ENCODE measurements at places on chromosomes 5 and 9.

DNA sequence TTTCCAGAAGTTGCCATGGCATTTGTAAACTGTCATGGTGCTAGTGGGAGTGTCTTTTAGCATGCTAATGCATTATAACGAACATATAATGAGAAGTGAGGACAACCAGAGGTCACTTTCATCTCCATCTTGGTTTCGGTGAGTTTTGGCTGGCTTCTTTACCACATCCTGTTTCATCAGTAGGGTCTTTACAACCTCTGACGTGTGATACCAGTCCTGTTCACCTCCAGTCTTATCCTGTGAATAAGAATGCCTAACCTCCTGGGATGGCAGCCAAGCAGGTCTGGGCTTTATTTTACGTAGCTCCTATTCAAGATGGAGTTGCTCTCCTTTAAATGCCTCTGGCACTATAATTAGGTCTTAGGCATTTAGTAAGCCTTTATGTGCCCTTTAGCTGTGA, 20.4 kb upstream of the RFK start:
- no peak for ATAC-seq

GRCh38 chr9:134205672-134206310, 41.4 kb upstream of the RNU6ATAC start:
- ATAC-seq: peak; percentile 71

- no peak for ATAC-seq
These were observed 123.5 kb upstream of the CD180 start for GRCh38 chr5:67319935-67320725.

GRCh38 chr5:110256298-110256697, 470.2 kb downstream of the TMEM232 start:
- ATAC-seq: no peak

DNA sequence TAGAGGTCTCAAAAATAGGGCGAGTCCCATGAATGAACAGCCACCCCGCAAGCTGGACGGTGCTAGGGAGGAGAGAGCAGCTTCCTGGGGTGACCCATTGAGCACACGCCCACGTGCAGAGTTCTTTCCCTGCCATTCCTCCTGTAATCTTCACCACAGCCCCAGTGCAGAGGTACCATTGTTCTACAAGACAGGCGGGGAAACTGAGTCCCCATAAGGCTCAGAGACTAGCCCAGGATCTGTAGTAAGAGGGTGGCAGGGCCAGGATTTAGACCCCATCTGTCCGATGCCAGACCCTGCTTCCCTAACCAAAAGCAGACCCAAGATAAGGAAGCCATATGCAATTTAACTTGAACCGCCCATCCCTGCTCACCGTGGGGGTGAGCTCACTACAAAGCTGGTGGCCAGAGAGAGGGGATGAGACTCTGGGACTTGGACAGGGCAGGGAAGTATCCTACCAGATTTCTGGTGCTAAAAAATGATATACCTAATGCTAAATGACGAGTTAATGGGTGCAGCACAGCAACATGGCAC, 36.7 kb upstream of the ORM1 start:
- ATAC-seq: no peak

- ATAC-seq: no peak
These were observed 534.7 kb downstream of the CDH10 start for GRCh38 chr5:24110004-24110615.

- no peak for ATAC-seq
These were observed 377.5 kb downstream of the MED10 start for GRCh38 chr5:6000867-6001266.

DNA sequence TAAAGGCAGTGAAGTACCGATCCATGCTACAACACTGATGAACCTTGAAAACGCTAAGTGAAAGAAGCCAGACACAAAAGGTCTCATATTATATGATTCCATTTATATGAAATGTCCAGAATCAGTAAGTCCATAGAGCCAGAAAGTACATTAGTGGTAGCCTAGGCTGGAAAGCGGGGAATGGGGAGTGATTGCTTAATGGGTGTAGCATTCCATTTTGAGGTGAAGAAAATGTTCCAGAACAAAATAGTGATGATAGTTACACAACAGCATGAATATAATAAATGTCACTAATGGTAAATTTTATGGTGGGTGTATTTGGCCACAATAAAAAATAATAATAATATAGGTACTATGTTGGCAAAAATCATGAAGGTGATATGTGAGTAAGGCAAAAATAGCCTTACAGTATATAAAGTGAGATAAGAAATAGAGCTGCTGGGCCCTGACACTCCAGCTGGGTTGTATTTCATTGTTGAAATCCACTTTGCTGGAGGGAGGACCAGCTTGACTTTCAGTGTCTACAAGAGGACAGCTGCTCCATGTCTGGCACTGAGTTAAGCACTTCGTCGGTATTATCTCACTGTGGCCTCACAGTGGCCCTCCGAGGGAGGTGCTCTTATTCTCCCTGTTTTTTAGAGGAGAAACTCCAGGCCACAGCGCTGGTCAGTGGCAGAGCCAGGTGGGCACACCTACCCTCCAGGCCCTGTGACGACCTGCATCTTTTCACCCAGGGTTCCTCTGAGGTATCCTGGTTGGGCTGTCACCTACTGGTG, 22.4 kb upstream of the ANGPTL2 start:
- ATAC-seq: no peak

DNA sequence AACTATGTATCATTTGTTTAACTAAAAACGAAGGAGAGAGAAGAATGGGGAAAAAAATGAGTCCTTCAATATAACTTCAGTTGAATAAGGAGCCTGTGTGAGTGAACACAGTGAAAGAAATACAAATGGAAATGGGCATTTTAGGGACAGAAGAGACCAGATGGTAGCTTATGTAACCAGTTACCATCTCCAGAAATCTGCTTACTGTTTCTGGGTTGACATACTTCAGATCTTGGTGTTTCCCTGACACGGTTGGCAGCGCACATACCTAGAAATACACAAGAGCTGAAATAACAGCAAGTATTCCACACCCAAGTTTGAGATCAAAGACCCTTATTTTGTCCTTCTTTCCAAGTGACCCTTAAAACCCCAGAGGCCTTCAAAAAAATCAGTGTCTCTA, 14.9 kb upstream of the GFRA3 start:
- no peak for ATAC-seq

DNA sequence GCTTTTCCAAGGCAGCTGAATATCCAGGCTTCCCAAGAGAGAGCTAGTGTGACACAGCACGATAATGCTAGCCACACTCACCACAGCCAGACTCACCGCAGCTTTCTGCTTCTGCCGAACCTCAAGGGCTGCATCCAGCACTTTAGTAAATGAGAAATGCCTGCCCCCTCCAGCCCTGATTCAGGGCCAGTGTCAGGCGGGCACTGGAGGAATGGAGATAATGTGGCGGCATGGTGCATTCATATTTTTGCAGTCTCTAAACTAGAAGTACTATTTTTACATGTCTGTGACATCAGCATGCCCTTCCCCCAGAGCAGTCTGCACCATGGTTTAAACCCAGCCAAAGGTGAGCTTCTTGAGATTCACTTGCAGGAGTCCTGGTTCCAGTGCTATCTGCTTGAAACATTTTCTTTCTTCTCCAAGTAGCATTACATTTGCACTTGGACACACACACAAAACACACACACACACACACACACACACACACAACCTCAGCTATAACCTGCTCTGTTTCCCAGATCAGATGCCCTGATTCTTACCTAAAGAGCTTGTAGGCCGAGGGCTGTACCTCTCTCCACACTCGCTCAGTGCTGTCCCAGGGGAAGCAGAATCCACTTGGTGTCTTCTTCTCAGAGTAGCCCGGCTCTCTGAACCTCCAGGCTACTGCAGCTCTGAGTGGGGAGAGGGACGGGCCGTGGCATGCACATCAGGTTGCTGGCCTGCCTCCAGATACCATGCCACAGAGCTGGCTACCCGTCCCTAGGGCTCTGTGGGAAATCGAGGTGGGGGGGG, at the start of gene FGF1:
Gene FGF1 (minus strand): TSS at position 673 of the 792 bp plus-strand sequence. CDS start 71,963 bp downstream, outside the sequence.
- ATAC-seq: peak; percentile 69

- ATAC-seq: no peak
These were observed 1196.1 kb upstream of the CDH9 start for GRCh38 chr5:28234356-28234968.

DNA sequence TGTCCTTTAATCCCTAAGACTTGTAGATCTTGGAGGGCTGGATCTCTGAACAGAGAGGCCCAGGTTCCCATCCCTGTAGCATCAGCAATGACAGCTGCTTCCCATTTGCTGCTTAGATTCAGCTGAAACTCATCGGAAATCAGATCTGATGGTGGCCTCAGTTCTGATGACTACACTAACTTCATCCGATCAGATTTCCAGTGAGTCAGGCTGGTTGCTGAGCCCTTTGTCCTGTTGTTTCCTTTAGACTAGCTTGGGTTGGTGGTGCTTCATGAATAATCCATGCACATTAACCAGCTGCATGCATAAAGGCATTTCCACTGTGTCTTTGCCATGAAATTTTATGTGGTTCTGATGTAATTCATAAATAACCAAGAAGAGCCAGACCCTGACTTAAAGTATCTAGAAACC, 195.2 kb upstream of the TUT7 start:
- ATAC-seq: peak; percentile 93

All from SK-N-SH treated with all-trans-retinoic acid at 6 μM for 48 hours (cell line).